ENCODE measurements at places on chromosomes 3 and 15. TPM values are rescaled to one million over a fixed set of nuclear protein-coding genes. Genes with fewer than 3 reads are reported as not detected.

DNA sequence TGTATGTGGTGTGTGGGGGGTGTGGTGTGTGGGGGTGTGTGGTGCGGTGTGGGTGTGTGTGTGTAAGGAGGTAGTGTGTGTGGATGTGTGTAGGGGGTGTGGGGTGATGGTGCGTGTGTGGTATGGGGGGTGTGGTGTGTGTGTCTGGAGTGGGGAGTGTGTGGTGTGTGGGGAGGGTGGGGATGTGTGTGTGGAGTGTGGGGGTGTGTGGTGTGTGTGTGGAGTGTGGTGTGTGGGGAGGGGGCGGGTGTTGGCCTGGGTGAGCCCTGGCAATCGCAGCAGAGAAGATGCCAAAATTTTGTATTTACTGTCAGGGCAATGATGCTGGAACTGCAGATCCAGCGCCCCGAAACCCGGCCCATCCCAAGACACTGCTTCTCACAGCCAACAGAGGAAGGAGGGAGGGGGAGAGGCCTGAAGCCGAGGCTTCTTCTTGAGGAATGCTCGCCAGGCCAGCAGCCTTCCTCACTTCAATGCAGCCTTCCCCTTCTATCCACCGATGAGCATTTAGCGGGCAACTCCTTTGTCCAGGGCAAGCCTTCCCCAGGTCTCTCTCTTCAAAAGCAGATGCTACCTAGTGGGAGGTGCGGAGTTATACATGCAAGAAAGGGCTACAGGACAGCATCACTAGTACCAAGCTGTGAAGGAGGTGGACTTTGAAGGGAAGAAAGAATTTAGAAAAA lies 11.9 kb upstream of the SRP14 start:
- DNase-seq = no peak

Gene GALNT15
- total RNA-seq = 25.1 TPM

DNA sequence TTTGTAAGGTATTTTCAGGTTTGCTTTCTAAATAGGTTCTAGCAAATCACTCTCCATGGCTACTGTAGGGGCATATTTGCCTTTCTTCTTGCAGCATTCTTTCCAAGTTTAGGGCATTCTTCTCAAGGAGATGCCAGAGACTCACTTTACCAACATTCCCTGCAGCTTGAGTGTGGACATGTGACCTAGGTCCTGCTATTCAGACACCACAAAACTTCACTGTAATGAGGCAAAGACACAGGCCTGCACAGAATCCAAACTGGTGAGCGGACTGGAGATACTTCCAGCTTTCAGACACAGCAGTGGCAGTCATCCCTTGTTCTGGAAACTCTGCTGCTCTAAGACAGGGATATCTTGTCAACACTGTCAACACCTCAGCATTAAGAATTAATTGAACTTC lies 146.4 kb upstream of the PFN2 start:
- no peak for DNase-seq

- DNase-seq = no peak
These were observed 161.9 kb downstream of the ATG7 start for GRCh38 chr3:11434017-11434526.

GRCh38 chr3:30730967-30731366 lies 124.6 kb downstream of the TGFBR2 start:
- no peak for DNase-seq

- DNase-seq = no peak
These were observed 645.5 kb downstream of the RBMS3 start for GRCh38 chr3:29926378-29926777.

Gene HAUS2
- total RNA-seq = 48.7 TPM

- DNase-seq = no peak
These were observed 50.5 kb downstream of the TNFAIP8L3 start for GRCh38 chr15:51044037-51044727.

DNA sequence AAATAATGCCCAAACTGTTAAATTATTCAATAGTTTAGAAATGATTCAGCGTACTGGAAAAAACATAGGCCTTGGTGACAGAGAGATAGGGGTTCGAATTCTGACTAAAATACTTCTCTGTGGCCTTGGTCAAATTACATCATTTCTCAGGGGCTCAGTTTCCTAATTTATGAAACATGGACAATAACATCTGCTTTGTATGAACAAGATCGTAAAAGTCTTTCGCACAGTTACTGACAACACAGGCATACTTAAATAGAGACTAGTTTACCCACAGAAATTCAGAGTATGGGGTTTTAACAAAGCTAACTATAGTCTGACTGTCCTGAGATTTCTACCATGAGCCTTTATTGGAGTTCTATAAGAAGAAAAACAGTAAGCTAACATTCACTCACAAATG lies 440.4 kb downstream of the FHIT start:
- no peak for DNase-seq

DNA sequence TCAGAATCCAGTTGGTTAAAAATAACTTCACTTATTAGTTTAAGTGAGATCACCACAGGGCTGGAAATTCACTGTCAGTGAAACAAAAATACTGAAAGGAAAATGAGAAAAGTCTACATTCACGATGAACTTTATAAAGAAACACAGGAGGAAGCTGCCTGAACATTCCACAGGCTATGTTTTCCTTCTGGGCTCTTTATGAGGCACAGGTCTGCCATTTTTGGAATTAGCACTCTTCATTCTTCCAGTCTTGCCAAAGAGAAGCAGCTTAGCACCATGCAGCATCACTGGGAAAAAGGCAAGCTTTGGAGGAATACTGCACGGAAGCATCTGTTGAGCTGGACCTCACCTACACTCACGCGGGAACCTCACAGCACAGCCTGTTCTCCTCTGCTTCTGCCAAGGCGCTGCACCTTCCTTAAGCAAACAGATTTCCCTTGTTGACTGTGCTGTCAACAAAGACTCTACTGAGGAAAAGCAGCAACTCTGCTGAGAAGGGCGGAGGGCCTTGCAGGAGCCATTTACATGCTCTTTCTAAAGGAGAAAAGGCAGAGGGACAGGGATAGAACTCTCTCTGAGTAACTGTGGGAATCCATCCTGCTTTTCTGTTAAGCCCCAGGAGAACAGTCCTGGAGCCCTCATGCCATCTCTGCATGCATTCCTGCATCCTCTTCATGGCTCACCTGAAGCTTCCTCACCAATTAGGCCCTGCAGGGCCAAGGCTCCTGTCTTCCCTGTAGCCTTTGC lies 15.7 kb downstream of the SUSD5 start:
- DNase-seq = no peak

Gene SCN5A
- 3.1 TPM for total RNA-seq

GRCh38 chr3:178140531-178141304 lies 395.5 kb upstream of the KCNMB2 start:
- peak; percentile 71 for DNase-seq

- DNase-seq = no peak
These were observed 3.9 kb upstream of the NR2E3 start for GRCh38 chr15:71806452-71806931.

Gene POTEB2
- not detected for total RNA-seq

Gene FETUB
- not detected for total RNA-seq

GRCh38 chr3:78858910-78859309 lies 908.9 kb downstream of the ROBO1 start:
- no peak for DNase-seq

DNA sequence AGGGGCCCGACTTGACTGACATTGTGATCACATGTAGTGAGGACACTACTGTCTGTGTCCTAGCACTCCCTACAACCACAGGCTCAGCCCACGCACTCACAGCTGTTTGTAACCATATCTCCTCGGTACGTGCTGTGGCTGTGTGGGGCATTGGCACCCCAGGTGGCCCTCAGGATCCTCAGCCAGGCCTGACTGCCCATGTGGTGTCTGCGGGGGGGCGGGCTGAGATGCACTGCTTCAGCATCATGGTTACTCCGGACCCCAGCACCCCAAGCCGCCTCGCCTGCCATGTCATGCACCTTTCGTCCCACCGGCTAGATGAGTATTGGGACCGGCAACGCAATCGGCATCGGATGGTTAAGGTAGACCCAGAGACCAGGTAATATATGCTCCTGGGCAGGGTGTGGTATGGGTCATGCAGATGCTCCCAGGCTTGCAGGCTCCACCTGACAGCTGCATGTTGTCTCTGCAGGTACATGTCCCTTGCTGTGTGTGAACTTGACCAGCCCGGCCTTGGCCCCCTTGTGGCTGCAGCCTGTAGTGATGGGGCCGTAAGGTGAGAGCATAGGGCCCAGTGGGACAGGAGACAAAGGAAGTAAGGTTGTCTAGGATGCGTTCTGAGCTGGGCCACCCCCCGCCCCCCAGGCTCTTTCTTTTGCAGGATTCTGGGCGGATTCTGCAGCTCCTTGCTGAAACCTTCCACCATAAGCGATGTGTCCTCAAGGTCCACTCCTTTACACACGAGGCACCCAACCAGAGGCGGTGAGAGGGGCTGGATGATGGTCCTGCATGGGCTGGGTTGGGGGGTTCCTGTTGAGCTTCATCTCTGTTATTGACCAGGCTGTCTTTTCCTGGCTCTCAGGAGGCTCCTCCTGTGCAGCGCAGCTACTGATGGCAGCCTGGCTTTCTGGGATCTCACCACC lies 4.4 kb downstream of the DALRD3 start:
- DNase-seq = no peak

GRCh38 chr3:45055411-45056143 lies 29.5 kb downstream of the CLEC3B start:
- DNase-seq = no peak

GRCh38 chr3:27046351-27046750 lies 322.8 kb downstream of the NEK10 start:
- no peak for DNase-seq

GRCh38 chr3:40800343-40800742 lies 275.6 kb downstream of the ZNF621 start:
- no peak for DNase-seq

DNA sequence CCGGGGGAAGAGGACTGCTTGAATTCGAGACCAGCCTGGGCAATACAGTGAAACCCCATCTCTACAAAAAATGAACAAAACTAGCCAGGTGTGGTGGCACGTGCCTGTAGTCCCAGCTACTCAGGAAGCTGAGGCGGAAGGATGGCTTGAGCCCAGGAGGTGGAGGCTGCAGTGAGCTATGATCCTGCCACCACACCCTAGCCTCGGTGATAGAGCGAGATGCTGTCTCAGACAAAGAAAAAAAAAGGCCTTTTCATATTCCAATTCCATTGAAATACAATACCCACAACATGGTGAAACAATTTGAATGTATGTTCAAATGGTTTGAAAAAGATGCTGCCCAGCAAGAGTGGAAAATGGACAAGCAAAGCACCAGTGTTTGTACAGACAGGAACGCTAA lies 61.8 kb upstream of the ZNF148 start:
- no peak for DNase-seq

DNA sequence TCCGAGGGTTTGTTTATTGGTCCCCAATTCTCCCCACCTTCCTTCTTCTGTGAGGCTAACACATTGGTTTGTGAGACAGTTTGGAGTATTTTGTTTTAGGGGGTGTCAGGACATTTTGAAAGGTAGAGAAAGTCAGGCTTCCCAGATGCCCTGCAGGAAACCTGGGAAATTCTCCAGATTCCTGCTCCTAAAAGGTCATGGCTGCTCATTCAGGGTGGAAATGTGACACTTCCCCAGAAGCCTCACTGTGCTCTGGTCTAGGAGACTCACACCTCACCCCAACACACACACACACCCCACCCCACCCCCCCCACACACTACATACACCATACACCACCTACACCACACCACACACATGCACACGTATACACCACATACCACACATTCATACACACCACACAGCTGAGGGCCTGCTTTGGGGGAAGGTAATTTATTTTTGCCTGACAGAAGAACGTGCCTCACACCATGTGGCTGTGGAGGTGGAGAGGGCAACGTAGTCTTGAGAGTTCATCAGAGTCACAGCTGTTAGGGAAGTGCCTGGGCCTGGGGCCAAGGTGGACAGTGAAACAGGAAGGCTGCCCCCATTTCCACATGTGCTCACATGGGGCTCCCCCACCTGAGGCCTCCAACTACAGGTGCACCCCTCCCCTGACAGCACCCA lies 40.4 kb upstream of the LIMD1 start:
- no peak for DNase-seq

Gene CDC25A
- total RNA-seq = 9.7 TPM

Gene ATP13A5
- total RNA-seq = not detected

DNA sequence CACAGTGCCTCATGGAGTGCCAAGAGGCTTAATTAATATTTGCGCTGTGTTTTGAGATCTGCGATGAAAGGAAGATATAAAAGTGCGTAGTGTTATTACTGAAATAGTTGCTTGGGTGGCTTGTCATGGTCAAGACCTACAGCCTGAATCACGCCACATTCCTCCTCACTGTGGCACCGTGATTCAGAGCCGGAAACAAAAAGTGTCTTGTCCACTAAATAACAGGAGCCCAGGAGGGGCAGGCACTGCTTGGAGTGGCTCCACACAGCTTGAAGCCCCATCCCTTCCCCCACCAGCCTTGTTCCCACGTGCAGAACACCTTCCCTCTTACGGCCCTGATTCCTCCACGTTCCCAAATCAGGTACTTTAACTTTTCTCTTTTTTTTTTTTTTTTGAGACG lies 1.2 kb upstream of the LRRC15 start:
- no peak for DNase-seq

GRCh38 chr3:181955566-181955965 lies 243.8 kb downstream of the SOX2 start:
- no peak for DNase-seq

Gene CLRN1
- total RNA-seq = not detected

DNA sequence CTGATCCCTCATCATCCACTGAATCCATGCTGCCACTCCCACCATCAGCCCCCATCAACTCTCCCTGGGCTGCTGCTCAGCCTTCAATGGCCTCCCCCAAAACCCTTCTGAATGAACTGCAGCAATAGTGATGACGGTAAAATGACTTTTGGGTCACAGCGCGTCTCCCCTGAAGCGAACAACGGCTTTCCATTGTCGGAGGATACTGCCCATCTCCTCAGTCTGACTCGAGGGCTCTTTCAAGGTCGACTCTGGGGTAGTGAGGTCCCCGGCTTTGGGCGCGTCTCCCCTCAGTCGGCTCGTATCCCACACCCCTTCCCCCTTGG lies 57.2 kb upstream of the ZBTB38 start:
- DNase-seq = no peak

Gene HIGD2B
- not detected for total RNA-seq
